ENCODE measurements at places on chromosomes 1 and 21.

DNA sequence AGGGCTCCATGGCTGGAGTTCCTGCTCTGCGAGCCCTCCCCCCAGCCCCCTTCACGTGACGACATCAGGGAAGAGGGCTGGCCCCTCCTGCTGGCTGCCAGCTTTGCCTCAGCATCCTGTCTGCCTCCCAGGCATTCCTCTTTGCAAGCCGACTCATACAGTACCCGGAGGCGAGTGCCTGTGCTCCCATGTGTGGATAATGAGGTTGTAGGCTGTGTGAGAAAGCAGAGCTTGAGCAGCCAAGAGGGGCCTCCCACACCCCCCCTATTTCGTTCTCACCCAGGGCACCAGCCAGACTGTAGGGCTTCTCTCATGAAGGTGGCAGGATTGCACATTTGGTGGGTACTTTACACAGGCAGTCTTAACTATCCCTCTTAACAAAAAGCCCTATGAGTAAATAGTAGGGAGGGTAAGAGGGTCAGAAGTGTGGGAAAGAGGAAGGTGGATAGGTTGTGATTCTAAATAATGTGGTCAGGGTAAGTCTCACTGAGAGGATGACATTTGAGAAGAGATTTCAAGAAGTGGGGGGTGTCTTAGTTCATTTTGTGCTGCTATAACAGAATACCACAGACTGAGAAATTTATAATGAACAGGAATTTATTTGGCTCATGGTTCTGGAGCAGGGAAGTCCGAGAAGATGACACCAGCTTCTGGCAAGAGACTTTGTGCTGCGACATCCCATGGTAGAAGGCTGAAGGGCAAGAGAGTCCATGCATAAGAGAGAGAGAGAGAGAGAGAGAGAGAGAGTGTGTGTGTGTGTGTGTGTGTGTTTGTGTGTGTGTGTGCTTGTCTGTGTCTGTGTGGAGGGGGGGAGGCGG lies 113.5 kb downstream of the OMA1 start:
- no peak for DNase-seq

GRCh38 chr1:233215135-233215760 lies 80.3 kb downstream of the PCNX2 start:
- no peak for DNase-seq

GRCh38 chr1:193727850-193728249 lies 541.4 kb upstream of the B3GALT2 start:
- no peak for DNase-seq

DNA sequence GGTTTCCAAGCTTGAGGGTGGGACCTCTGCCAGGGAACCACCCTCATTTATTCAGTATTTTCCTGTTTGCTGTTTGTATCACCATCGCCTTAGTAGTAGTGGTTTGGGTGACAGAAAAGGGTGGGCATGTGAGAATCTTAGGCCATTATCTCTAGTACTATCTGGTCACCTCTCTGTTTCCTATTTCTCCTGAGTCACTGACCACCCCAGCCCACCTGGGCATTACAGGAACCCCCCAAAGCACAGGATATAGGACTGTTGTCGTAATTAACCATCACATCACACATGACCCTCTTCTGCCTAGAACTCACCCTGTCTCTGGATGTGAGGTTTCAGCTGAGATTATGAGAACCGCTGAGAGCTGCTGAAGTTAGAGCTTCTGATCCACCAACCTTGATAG lies 60.4 kb downstream of the IL23R start:
- no peak for DNase-seq

DNA sequence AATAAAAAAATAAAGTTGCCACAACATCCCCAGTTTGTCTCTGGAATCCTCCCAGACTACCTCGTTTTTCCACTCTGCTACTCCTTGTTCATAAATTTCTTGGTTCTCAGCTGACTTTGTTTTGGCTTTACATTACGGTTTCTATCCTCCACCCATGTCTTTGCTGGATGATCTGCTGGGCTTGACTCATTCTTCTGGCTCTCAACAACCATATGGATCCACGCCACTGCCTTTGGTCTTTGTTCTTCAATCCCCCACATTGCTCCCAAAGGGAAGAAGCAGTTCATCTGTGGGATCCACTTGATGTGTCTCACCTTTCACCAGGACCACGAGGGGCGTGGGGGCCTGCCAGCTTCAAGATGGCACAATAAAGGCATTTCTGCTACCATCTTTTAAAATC lies 67.1 kb upstream of the NBL1 start:
- no peak for DNase-seq

DNA sequence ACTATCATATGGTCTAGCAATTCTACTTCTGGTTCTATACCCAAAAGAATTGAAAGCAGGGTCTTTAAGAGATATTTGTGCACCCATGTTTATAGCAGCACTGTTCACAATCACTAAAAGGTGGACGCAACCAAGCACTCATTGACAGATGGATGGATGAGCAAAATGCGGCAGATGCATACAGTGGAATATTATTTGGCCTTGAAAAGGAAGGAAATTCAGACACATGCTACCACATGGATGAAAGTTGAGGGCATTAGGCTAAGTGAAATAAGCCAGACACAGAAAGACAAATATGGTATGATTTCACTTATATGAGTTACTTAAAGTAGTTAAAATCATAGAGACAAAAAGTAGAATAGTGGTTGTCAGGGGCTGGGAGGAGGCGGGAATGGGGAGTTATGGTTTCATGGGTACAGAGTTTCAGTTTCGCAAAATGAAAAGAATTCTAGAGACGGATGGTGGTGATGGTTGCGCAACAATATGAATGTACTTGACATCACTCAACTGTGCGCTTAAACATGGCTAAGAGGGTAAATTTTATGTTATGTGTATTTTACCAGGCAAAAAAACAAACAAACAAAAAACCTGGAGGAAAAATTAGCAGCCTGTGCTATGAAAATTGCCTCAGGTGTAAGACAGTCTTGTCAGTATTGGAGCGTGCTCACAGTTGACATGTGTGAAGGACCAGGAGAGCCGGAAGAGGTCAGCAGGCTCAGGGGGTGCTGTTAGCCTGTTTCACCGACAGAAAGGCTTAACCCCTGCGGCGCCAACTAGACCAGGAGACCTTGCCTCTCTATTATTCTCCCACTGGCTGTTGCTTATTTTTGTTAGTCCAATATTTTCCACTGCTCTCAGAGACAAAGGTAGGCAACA lies 26.5 kb downstream of the CD247 start:
- DNase-seq, result no peak

GRCh38 chr1:206666954-206667665 lies 17.6 kb upstream of the MAPKAPK2 start:
- DNase-seq, result no peak

- no peak for DNase-seq
Observed at GRCh38 chr1:9307303-9307702, 14.6 kb downstream of the SPSB1 start.

- no peak for DNase-seq
Observed at GRCh38 chr1:218674280-218674773, 329.2 kb downstream of the TGFB2 start.

DNA sequence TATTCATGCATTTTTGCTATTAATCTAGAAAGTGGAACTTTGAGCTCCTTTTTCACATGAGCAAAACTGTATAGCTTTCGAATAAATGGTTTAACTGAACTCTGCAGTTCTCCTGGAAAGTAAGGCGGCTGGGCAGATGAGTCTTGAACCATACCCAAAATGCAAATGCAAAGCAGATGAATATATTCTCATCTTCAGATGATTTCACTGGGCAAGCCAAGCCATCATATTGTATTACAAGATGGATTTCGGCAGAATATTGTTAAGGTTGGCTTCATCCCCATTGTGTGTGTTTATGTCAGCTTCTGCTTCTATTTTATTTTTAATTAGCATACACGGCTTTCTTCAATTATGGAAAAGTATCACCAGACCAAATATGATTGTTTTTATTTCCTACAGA lies 209.6 kb downstream of the GREM2 start:
- no peak for DNase-seq

Measured in stimulated activated CD8-positive, alpha-beta memory T cell treated with anti-CD3 and anti-CD28 coated beads, Interleukin-7, amount 100 ng/mL, for 4 hours (primary cell).